ENCODE measurements at places on chromosomes 6 and 20. TPM values are rescaled to one million over a fixed set of nuclear protein-coding genes. Genes with fewer than 3 reads are reported as not detected.

DNA sequence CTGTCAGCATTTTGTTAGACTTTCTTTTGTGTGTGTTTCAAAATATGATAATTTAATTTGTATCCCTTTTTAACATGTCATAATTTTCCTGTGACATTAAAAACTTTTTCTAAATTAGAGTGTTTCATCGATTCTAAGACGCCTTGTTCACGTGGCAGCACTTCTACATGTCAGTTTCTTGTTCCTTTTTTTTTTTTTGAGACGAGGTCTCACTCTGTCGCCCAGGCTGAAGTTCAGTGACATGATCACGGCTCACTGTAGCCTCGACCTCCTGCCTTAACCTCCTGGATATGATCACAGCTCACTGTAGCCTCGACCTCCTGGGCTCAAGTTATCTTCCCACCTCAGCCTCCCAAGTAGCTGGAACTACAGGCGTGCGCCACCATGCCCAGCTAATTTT, 27.6 kb upstream of the ADRM1 start:
- DNase-seq: no peak

- DNase-seq: peak; percentile 45
Measured at GRCh38 chr6:41682497-41683272, 44.4 kb downstream of the MDFI start.

DNA sequence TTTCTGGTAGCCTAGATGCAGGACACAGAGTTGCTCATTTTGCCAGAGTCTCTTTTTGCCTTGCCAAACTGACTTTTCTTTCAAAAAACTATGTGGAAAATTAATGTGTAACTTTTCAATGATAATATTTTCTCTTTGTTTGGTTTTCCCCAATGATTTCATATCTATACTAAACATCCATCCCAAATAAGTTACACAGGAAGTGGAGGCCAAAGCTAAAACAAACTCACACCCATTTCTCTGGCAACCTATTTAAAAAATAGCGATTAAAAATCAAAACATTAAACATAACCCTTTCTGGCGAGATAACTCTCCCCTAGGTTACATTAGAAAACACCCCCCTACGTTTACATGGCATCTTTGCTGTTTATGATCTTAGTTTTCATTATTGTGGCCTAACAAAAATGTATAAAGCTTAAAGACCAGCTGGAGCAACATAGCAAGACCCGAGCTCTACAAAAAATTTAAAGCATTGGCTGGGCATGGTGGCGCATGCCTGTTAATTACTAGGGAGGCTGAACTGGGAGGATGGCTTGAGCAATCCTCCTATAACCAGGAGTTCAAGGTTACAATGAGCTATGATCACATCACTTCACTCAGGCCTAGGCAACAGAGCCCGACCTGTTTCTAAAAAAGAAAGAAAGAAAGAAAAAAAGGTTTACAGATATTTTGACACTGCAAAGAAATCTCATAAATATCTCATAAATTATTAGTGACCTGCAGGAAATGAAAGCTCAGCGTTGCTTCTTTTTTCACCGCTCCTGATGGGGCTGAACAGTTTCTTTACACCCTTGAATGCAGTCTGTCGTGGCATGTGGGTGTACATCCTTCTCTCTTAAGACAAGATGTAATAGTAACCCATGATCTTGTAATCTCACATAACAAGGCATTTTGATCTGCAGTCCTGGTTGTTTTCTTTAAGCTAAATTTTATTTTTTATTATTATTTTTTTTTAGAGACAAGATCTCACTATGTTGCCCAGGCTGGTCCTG, 32.8 kb upstream of the CEP85L start:
- no peak for DNase-seq

ADGRF1 gene
- not detected for total RNA-seq

- DNase-seq: no peak
Measured at GRCh38 chr6:111487661-111488060, 4.6 kb upstream of the REV3L start.

TFAP2C gene
- not detected for total RNA-seq

GRCh38 chr20:11001764-11002540, 328.2 kb upstream of the JAG1 start:
- DNase-seq: no peak

DZANK1 gene
- 2.2 TPM for total RNA-seq

DNA sequence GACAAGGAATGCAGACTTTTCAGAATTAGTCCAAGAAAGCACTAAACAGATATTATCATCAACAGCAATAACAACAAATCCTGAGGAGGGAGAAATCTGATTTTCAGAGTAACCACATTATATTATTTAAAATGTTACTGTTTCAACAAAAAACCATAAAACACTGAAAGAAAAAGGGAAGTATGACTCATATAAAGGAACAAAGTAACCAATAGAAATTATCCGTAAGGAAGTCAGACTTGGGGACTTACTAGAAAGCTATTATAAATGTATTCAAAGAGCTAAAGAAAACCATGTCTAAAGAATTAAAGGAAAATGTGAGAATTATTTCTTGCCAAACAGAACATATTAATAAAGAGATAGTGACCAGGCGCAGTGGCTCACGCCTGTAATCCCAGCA, 98.1 kb downstream of the MYLK4 start:
- no peak for DNase-seq

GRCh38 chr6:125745281-125746018, 4.0 kb upstream of the HEY2 start:
- no peak for DNase-seq

DNA sequence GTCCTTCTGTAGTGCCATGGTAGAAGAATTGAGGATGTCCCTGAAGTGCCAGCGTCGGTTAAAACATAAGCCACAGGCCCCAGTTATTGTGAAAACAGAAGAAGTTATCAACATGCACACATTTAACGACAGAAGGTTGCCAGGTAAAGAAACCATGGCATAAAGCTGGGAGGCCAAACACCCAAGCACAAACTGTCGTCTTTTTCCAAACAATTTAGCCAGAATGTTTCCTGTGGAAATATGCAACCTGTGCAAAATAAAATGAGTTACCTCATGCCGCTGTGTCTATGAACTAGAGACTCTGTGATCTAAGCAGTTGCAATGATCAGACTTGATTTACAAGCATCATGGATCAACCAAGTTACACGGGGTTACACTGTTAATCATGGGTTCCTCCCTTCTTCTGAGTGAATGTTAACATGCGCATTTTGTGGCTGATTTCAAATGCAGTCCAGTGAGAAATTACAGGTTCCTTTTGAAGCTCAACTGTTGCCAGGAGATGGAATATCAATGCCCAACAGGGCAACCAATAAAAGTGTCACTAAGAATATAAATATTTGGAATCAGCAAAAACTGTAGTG, 674.9 kb downstream of the GRIK2 start:
- no peak for DNase-seq

- DNase-seq: peak; percentile 48
Measured at GRCh38 chr20:41141153-41141815, 3.9 kb downstream of the PLCG1 start.

- no peak for DNase-seq
Measured at GRCh38 chr6:95417856-95418255, 159.5 kb upstream of the MANEA start.

ACOT8 gene
- 38.6 TPM for total RNA-seq

DNA sequence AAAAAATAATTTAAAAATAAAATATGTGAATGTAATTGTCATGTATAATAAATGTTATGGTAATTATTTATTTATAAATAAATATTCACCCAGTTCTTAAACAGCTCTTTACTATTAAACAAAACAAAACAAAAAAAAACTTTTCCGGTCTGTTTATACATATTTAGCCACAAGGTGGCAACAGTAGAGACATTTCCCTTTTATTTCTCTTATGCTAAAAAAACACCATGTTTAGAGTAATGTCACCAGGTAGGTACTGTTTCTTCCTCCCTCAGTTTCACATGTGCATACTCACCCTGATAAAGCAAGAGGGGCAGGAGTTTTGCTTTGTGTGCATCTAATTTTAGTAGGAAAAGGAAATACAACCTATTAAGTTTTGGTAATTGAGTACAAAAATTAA, 610.4 kb upstream of the IMPG1 start:
- no peak for DNase-seq

VSX1 gene
- total RNA-seq: not detected

RSPH4A gene
- 0.14 TPM for total RNA-seq

DNA sequence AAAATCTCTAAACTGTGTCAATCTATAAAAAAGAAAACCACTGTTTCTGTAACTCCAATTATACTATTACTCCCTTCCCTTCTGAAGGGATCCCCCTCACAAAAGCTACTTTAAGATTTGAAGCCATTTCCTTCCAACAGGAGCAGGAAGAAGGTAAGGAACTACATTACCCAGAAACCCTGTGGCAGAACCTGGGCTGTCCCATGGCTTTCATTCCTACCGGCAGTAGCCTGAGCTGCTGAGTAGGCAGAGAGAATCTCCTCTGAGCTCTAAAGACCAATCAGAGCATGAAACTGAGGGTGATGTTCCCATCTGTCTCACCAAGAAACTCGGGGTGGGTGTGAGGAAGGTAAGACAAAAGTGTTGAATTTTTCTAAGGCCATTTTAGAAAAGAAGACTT, 108.0 kb upstream of the LRFN2 start:
- no peak for DNase-seq

PIGU gene
- 17.0 TPM for total RNA-seq

GRCh38 chr6:169868458-169868857, 117.0 kb downstream of the ERMARD start:
- peak; percentile 69 for DNase-seq

RMND1 gene
- total RNA-seq: 20.6 TPM

- DNase-seq: no peak
Measured at GRCh38 chr6:135904666-135905065, 53.2 kb downstream of the PDE7B start.

UBE2C gene
- 153 TPM for total RNA-seq

DNA sequence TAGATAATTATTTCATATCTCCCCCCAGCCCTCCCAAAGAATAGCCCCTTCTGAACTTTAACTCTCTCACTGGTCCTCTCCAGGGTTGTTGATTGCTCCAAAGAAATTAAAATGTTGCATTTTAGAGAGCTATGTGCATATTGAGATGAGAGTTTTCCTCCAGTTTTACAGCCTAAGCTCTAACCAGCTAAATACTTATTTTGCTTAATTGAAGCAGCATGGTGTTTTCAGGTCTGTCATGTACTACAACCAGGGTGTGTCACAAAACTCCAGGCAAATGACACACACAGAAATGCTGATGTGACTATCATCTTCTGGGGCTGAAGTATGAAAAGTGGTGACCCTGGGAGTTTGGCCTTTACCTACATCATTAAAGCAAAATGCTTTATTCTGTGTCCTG, 196.8 kb upstream of the STXBP5 start:
- no peak for DNase-seq

- DNase-seq: no peak
Measured at GRCh38 chr6:160387916-160388643, 39.9 kb downstream of the SLC22A3 start.

GRCh38 chr6:167664678-167665660, 161.7 kb upstream of the AFDN start:
- no peak for DNase-seq

OR2J3 gene
- total RNA-seq: not detected

GRCh38 chr6:139988685-139989084, 614.2 kb upstream of the CITED2 start:
- DNase-seq: no peak

DNA sequence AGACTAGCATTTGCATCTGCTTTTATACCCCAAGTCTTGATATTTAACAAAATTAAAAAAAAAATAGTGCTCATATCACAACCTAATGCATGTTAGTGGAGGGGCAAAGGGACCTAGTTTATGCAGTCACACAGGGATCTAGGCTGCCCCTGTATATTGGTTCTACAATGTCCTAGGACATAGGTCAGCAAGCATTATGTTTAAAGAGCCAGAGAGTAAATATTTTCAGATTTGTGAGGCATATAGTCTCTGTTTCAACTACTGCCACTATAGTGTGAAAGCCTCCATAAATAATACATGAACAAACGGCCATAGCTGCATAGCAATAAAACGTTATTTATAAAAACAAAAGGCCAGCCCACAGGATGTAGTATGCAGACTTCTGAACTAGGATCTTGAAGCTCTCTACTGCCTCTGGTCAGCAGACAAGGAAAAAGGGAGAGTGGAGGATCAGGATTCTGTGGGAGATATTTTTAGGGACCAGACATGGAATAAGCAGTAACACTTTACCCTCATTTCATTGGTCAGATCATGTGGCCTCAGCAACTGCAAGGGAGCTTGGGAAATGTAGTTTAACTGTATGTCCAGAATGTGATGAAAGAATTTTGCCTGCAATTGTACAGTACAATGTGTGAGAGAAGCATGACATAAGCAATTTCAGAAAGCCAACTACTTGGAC, 414.2 kb upstream of the SPTLC3 start:
- no peak for DNase-seq

DNA sequence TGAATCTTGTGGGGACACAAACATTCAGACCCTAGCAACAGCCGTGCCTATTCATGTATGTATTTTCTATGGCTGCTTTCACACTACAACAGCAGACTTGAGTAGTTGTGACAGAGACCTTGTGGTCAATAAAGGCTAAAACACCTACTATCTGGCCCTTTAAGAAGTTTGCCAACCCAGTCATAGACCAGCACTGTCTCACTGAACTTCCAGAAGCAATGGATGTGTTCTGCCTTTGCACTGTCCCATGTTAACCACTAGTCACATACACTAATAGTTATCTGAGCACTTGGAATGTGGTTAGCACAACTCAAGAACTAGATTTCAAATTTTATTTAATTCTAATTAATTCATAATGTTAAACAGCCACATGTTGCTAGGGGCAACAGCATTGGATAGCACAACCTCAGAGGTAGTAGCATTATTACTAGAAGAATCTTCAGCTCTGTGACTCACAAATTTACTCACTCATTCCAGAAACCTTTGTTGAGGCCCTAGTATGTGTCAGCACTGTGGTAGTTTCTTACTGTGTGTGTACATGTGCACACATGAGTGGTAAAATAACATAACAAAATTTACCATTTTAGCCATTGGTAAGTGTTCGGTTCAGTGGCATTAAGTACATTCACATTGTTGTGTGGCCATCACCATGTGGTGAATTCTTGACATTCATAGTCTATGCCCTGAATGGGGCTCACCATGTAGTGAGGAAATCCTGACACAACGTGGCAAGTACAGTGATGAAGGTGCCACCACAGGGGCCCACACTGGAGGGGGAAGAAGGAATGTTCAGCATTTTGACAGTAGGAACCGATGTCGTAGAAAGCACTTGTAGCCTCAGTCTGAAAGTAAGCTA, 107.3 kb downstream of the CEP57L1 start:
- no peak for DNase-seq
